ENCODE measurements at places on chromosomes 2 and 18.

GRCh38 chr2:143139835-143140393 lies 10.7 kb downstream of the ARHGAP15 start:
- no peak for DNase-seq

GRCh38 chr2:23350792-23351355 lies 34.1 kb upstream of the KLHL29 start:
- no peak for DNase-seq

- no peak for DNase-seq
Measured at GRCh38 chr2:11388262-11389051, 44.0 kb upstream of the ROCK2 start.

DNA sequence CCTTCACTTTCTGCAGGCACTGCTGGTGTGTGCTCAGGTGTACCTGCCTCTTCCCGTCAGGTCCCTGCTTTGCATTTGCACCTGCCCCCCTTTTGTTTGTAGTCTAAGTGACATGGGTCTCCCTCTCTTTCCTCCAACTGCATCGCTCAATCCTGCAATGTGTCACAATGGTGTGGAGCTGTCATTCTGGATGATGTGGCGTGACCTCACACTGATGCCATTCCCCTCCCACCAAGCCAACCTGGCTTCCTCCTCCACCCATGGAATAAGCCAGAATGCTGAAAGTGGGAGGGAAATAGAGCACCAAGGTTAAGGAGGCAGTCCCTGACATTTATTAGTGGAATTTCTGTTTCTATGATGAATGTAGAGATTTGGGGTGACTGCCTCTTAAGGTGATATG lies 156.7 kb downstream of the ZBTB7C start:
- no peak for DNase-seq

GRCh38 chr2:135149251-135149650 lies 97.2 kb downstream of the RAB3GAP1 start:
- DNase-seq = no peak

DNA sequence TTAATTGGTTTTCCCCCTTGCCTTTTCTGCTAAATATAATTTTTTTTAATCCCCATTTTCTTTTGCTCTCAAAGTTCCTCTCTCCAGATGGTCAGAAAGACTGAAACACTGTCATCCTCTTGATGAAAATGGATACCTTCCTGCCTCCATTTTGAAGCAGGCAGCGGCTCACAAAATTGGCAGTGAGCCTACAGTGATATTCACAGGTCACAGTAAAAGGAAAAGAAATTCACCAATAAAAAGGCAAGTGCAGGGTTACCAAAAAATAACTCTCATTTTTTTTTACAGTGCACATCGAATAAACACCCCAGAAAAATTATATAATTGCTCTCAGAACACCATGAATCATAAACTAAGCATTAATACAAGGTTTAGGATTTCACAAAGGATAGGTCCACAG lies 307.5 kb downstream of the TCF4 start:
- no peak for DNase-seq

- DNase-seq = no peak
Measured at GRCh38 chr2:109448207-109448606, 165.6 kb downstream of the SEPTIN10 start.

- no peak for DNase-seq
Measured at GRCh38 chr2:173962031-173962430, 3.1 kb downstream of the SP3 start.

- no peak for DNase-seq
Measured at GRCh38 chr18:49021433-49022129, 70.8 kb upstream of the SMAD7 start.

DNA sequence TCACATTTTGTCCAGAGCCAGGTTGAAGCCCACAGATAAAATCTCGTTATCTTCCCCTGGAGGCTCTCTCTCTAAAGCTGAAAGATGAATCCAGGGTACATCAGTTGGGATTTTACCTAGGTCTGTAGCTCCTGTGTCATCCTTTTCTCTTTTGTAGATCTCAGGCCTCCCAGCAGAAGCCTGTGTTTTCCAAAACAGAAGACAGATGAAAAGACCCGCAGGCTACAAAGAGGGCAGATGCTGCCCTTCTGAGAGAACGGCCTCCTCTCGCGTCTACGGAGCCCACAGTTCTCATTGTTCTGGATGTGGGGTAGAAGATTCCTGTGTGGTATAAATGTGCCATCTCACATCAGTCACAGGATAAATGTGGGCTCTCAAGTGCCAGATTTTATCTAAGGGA lies 139.5 kb downstream of the SUCLG1 start:
- DNase-seq = no peak

- no peak for DNase-seq
Measured at GRCh38 chr18:24559526-24559925, 99.1 kb downstream of the HRH4 start.

DNA sequence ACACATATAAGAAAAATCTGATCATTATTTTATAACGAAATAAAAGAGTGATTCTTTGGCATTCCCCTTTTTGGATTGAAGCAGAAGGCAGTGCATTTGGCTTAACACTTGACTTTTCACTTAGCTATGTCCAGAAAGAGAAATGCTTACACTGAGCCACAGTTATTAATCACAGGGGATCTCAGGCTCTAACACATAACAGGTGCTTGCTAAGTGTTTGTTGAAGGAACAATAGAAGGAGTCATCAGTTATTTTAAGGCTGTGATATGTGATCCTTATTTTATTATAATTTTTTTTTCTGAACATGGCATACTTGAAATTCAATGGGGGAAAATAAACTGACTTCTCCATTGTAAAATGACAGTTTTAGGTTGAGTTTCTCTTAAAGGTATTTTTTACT lies 209.5 kb downstream of the UBE2E3 start:
- DNase-seq = no peak

DNA sequence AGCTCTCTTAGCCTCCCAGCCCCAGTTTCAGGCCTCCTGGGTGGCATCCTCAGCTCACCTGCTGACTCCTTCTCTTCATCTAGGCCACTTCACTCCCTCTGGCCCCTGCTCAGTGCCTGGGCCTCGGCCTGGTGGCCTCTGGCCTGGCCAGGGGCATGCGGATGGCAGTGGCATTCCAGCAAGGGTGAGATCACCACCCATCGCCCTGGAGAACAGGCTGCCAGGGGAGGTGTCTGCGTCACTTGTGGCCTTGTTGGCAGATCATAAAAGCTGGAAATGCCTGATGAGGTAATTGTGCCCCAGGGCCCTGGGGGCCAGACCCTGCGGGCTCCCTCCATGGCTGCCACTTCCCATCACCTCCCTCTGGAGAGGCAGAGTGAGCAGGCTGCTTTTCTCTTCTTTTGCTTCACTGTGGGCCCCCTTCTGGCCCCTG lies 72.5 kb upstream of the SMAD2 start:
- no peak for DNase-seq

DNA sequence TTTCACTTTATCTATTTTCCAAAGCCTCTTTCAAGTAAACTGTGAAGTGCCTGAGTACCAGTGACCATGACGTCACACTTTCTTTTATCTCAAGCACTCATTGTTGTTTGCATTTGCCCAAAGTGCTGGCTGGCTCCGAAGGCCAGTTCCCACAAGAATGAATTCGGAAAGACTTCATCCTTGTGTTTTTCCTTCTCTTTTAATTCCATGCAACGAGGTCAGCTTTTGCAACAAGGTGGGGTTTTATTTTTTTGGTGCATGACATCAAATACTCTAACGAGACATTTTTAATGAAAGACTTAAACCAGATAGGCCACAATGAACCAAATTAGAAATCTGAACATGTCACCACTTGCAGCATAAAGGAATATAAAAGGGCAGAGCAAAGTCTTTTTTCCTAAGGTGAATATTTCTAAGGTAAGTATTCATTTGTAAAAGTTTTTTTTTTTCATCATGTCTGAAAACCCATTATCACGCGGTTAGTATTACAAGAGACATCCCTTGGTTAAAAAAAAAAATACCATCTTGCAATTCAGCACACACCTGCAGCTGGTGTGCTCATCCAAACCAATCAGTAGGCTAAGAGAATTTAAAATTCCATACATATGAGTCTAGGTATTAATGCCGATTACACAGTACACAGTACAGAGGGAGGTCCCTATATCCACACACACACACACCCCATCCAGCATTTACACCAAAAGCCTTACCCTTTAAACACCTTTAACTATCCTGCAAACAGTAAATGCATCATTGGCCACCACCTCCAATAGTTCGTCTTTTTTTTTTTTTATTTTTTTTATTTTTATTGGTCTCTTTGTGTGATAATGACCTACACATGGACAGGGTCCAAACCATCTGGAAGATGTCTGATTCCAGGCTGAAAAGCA lies 2.3 kb downstream of the ARL4C start:
- no peak for DNase-seq

GRCh38 chr2:75135776-75136400 lies 63.4 kb downstream of the TACR1 start:
- no peak for DNase-seq

DNA sequence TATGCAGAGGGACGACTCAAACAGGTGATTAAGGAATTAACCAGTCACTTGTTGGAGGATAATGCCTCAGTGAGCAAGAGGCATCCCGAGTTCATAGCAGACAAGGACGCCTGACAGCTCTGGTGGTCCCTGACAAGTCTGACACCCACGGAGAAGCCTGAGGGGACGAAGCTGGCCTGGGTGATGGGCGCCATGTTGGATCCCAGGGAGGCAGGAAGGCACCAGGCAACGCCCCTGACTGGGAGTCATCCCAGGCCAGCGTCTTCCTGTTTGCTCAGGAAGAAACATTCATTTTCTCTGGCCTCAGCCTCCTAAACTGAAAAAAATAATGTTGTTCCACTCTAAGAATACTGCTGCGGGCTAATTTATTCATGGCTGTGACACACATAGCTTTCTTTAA lies 92.1 kb upstream of the ATP8B1 start:
- no peak for DNase-seq

GRCh38 chr2:109062145-109062858 lies 66.7 kb upstream of the SH3RF3 start:
- no peak for DNase-seq

- no peak for DNase-seq
Measured at GRCh38 chr2:55809875-55810621, 113.5 kb downstream of the EFEMP1 start.

- no peak for DNase-seq
Measured at GRCh38 chr2:234165421-234165820, 114.9 kb downstream of the SPP2 start.

GRCh38 chr18:23864624-23865023 lies 149.9 kb upstream of the TTC39C start:
- no peak for DNase-seq

DNA sequence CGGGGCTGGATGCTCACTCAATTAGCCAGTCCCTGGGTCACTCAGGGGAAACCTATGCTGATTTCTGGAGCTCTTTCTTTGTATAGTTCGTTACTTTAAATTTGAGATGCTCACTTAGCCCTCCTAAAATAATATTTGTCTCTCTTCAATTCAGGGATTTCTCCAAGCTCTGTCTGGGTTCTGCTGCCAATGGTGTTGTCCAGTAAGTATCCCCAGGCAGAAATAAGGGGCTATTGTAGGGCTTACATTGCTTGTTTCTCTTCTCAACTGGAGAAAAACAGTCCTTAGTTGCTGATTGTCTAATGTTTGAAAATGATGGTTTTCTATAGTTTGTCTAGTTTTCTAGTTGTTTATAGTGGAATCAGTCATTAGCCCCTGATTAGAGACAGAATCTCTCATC lies 5.0 kb downstream of the RAB6C start:
- DNase-seq = no peak

DNA sequence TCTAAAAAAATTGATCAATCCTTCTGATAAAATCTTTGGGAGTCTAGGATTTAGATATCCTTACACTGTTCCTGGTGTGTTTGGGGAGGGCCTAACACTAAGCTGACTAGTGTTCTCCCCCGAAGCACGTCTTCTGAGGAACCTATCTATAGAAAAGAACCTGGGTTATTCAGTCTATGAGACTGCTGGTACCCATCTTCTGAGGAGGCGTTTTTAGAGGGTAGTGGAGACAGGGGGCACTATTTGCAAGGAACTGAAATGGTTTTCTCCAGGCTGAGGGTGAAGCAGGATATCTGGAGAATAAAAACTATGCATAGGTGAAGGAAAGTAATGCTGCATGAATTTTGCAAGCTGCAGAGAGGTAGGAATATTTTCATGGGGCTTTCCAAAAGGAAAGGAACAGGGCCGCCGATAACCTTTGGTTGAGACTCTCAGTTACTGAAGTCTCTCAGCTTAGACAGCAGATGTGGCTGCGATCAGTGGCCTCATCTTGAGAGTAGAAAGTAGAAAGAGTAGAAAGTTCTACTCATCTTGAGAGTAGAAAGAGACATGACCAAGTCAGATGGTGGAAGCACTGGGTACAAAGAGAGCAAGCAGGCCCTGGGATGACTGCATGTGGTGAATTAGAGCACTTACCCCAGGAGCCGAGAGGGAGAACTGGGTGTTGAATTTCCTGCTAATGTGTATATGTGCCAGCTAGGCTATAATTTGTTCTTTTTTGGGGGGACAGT lies 31.8 kb upstream of the KCNE4 start:
- DNase-seq = no peak

DNA sequence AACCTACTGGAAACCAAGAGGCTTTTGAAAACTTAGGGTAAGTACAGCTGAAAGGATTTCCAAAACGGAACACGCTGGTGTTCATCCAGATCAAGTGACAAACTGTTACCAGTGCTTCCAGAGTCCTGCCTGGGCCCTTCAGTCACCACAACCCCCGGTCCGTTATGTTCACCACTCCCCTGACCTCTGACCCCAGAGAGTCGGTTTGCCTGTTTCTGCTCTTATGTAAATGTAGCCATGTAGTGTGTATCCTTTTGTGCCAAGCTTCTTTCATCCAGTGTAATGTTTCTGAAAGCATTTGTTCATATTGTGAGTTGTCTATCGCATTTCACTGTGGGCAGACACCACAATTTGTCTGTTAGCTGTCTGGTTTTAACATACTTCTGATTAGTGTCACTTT lies 217.5 kb downstream of the NCK2 start:
- DNase-seq = no peak

DNA sequence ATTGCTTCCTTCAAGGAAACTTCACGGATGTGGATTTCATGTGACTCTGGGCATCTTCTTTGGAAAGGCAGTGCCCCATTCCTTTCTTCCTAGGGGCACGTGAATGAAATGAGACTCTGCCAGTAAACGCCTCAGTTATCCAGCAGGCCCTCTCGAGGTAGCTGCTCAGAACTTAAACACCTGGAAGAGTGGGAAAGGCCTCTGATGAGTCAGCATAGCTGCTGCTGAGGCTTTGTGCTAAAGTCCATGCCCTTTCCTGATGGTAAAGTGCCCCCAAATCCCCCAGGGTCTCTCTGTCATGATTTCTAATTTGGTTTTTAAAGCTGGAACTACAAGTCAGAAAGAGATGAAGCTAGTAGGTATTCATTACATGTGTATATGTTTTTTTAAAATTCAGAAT lies 3.8 kb downstream of the SLC1A4 start:
- no peak for DNase-seq

DNA sequence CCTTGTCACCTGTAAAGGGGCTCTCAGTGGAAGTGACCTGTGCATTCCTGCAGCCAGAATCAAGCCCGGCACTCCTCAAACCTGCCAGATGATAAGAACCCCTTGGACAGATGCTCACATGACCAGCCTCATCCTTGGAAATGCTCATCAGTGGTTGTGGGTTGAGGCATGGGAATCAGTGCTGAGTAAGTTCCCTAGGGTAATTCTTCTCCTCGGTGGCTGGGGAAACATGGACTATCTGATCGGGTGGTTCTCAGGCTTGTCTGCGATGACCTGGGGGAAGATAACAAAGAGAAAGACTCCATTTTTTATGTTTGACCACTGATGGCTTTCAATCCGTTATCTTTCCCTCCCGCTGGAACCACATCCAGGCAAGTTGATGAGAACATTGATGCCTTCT lies 84.0 kb downstream of the SPP2 start:
- no peak for DNase-seq

GRCh38 chr2:11867926-11868325 lies 121.5 kb downstream of the LPIN1 start:
- DNase-seq = no peak
